ENCODE measurements at places on chromosomes 7 and 10. TPM values are rescaled to one million over a fixed set of nuclear protein-coding genes. Genes with fewer than 3 reads are reported as not detected.
A peak's percentile ranks its signal among the peaks of the same experiment; 100 is the strongest.

DNA sequence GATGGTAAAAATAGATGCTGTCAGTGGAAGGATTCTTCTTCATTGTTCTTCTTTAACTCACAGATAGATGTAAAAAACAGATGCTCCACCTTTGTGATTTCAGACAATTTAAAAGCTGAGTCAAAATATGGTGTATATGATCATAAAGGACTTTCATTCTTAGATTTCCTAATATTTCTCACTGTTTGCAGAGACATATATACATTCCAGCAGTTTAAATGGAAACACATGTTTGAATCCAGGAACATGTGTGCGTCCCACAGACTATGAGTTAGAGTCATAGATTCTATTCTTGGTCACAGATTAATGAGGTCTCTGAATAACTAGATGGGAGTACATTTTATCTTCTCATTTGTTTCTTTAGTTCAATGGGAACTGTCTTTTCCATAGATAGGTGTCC, 109.6 kb downstream of the BICC1 start:
- no peak for DNase-seq

DNA sequence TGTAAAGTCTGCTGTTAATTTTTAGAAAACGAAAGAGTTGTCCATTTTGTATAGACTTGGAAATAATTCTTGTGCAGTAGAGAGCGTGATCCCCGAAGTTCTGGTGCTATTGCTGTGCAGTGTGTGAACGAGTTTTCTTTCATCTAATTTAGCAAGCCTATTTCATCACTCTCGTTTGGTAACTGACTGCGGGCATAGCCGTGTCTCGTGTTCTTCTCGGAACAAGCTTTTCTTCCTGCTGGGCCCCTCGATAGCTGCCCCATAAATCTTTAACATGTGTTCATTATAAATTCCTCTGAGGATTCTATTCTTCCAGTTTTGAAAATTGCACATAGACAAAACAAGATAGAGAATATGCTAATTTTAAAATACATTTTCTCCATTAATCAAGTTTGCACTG, 622.0 kb upstream of the PFKP start:
- DNase-seq = no peak

GRCh38 chr7:89849052-89849451, 305.2 kb upstream of the STEAP1 start:
- DNase-seq = no peak

DNA sequence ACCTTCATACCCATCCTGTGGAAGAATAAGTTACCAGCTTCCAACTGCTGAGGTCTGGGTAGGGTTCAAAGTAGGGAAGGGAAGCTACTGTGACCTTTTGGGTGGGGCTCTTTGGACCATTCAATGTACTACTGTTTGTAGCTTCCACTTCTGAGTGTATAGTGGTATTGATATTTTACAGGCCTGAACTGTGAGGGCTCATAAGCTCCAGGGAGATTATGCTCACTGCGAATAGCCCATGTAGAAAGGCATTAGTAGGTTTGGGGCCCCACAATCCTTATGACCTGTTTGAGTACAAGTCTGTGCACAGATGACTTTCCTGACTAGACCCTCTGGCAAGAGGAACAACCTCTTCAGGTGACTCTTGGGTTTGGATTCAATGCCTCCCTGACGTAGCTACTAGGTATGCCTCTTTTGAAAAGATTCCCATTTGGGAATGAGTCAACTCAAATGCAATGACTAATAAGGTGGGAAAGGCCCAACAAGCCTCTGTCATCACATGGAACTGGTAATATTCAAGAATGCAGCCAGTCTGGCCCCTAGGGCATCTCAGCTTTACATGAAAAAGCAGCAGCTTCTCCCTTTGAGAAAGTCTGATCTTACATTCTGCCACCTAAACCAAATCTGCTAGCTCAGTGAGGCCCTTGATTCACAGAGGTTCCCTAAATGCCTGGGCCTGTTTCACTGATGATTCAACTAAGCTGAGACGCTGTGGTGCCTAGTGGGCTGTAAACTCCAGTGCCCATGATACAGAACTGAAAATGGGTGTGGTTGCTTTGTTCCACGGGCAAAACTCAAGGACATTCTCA, 79.8 kb downstream of the ABI1 start:
- peak; percentile 83 for DNase-seq

DRGX gene
- not detected for total RNA-seq

BEND7 gene
- total RNA-seq = 8.0 TPM

DNA sequence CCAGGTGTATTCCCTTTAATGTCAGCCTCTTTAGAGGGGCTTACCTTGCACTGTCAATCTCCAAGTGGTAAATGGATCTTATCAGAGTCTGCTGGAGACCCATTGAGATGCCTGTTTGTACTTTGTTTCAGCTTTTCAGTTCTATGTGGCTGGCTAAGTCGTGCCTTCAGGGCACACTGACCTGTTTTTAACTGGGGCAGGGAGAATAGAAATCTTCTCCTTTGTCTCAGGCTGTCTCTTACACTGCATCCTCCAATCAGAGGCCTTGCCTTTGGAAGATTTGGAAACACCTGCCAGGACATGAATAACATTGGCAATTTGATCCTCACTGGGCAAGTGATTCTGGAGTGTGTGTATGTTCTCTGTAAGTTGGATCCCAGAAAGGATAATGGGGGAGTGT, 65.0 kb downstream of the POU6F2 start:
- DNase-seq = no peak

HSPA12A gene
- 11.0 TPM for total RNA-seq

DNA sequence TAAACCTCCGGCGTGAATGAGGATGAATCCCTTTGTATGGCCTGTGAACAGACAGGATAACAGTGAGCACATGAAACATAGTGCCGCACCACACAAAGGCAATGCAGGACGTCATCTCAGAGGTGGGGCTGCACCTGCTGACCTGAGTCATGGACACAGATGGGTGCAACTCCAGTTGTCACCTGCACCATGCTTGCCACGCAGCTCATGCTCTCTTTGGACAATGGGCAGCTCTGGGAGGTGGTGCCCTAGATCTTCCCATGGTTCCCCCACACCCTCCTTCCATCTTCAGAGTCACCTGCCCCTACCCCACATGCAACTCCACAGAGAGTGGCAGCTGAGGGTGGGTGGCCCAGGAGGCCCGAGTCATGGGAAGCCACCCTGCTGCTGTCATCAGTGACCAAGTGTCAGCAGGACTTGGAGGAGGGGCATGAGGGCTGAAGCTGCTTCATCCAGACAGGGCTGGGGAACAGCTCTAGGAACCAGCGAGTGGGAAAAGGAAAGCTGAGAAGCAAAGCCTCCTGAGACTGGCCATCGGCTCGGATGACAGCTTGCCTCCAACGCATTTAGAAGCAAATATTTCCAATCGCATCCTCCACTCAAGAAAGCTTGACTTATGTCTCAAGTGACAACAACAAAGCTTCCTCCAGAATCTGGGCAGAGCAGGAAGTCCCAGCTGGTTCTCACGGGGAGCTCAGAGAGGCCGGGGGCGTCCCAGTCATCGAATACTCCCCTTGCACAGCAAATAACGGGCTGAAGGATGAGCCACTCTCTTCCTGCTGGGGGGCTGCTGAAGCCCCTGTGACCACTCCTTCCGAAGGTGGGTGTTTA, 27.1 kb downstream of the VIPR2 start:
- no peak for DNase-seq

- DNase-seq = peak; percentile 25
Observed at GRCh38 chr10:69498711-69499471, 47.6 kb downstream of the TSPAN15 start.

DNA sequence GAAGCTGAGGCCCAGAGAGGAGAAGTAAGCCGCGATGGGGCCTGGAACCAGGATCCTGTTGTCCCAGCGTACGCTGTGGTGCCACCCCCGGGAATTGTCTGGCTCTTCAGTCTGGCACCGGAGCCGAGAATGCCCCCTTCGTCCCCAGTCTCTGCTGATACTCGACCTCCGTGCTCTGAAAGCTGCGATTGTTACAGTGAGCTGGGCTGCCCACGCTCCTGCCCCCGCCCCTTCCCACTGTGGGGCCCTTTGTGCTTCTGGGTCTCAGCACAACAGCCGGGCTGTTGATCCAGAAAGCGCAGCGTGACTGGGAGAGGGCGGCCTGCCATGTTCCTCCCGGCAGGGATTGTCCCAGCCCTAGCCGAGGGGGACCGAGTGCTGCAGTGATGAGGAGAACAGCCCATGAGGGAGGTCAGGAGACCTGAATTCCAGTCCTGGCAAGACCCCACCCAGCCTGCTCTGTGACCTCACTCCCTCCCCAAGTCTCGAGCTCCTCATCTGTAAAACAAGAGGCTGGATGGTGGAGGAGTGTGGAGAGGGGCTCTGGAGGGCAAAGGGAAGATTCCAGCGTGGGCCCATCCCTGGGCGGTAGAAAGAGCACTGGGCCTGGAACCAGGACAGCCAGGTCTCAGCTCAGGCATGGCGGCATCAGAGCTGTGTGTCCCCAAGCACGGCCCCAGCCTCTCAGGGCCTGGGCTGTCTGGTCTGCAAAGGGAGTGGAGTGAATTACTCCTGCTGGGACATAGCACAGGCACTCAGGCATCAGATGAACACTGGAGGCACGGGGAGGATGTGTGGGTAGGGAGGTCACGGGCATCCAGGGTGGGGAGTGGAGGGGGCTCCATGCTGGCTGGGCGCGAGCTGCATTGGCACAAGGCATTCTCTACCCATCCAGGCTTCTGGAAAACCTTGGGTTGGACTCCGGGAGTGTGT, 43.6 kb downstream of the TSPAN15 start:
- DNase-seq = no peak

DNA sequence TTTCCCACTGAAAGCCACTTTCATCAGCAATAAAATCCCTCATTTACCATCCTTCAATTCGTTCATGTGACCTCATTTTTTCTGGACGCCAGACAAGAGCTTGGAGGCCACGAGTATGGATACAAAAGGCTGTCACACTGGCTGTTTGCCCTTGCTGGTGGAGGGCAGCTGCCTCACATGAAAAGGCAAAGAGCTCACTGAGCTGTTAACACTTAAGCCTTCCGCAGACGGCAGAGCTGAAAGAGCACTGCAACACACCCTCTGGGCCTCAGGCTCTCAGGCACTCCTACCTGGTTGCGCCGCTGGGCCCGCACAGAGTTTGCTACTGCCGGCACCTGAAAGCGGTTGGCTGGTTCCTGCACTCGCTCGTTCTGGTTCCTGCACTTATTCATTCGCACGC, 193.5 kb downstream of the CFTR start:
- DNase-seq = no peak

TMEM184A gene
- 1.7 TPM for total RNA-seq

DNA sequence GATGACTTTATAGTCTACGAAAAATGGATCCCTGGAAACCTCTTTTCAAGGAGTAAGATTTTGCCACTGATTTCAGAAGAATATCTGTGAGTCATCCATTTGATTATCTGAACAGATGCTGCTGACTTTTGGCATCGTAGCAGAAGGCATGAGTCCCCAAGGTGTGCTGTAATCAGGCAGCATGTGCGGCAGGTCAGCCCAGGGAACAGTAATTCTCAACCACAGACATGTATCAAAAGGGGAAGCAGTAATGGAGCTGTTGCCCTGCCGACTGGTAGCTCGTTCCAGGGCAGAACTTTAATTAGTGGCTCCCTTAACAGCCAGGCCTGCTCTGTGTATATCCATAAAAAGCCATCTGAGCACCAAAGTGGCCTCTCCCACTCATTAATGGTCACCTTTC, 5.7 kb upstream of the VWC2 start:
- DNase-seq = no peak

AKR1C2 gene
- total RNA-seq = 1.9 TPM

- no peak for DNase-seq
Observed at GRCh38 chr7:26629696-26630095, 234.7 kb downstream of the SKAP2 start.

ASB15 gene
- not detected for total RNA-seq

ARHGAP21 gene
- total RNA-seq = 20.7 TPM

ZNF783 gene
- total RNA-seq = 4.9 TPM

GRCh38 chr7:98250789-98251188, 1.2 kb downstream of the TECPR1 start:
- DNase-seq = no peak

- DNase-seq = no peak
Observed at GRCh38 chr10:107971973-107972372, 807.5 kb upstream of the SORCS1 start.

- no peak for DNase-seq
Observed at GRCh38 chr10:131271195-131271880, 40.2 kb downstream of the TCERG1L start.

GRCh38 chr7:3722396-3722922, 421.4 kb downstream of the SDK1 start:
- DNase-seq = no peak

GRCh38 chr7:87599336-87599735, 1.3 kb downstream of the ABCB1 start:
- DNase-seq = peak; percentile 47

TRIM50 gene
- total RNA-seq = not detected

- DNase-seq = no peak
Observed at GRCh38 chr7:14639801-14640200, 262.8 kb downstream of the DGKB start.

ZRANB1 gene
- 13.7 TPM for total RNA-seq

ADRB1 gene
- not detected for total RNA-seq

DNA sequence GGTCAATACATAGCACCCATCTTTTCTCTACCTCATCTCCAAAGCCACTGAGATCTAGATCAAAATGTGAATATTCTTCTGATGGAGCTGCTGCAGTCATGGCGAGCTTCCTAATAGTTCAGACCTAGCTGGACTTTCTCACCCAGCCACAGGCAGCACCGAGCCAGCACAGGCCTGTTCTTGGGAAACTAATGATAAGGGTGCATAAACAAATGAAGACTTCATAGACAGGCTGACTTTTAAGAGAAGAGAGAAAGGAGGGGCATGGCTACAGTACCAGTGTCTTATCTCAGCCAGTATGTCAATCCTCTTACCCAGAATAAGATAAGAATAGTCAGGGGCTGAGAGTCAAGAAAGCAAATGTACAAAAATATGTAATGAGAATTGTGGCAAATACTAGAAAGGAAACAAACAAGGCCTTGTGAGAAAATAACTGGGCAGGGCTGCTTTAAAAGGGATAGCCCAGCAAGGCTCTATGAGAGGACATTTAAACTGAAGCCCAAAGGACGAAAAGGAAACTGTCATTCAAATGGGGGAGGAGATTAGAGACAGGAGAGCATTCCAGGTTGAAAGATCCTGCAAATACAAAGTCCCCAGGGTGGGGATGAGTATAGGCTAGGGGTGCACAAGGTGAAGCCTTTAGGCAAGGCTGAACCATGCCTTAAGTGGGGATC, 21.8 kb upstream of the CDK14 start:
- no peak for DNase-seq

- peak; percentile 6 for DNase-seq
Observed at GRCh38 chr7:95840953-95841950, 68.9 kb downstream of the DYNC1I1 start.

- no peak for DNase-seq
Observed at GRCh38 chr10:8637640-8638039, 583.2 kb downstream of the GATA3 start.

INPP5A gene
- 32.1 TPM for total RNA-seq

DNA sequence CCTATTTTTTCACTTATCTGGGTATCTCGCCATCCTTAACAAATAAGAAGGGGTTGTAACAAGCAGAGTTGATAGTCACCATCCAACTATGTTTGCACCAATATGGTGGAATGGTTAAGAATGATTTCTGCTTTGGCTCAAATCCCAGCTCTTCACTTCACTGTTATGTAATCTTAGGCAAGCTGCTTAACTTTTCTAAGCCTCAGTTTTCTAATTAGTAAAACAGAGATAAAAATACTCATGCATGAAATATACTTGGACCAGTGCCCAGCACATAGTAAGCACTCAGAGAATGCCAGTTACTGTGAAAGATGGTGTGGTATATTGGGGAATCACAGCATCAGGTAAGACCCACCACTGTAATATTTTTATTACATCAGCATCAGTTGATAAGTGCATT, 33.6 kb downstream of the ABCB1 start:
- no peak for DNase-seq

Data from Daoy (cell line).